ENCODE measurements at places on chromosomes 3 and 15. TPM values are rescaled to one million over a fixed set of nuclear protein-coding genes. Genes with fewer than 3 reads are reported as not detected.

The EPHB3 gene
- 132 TPM for total RNA-seq

DNA sequence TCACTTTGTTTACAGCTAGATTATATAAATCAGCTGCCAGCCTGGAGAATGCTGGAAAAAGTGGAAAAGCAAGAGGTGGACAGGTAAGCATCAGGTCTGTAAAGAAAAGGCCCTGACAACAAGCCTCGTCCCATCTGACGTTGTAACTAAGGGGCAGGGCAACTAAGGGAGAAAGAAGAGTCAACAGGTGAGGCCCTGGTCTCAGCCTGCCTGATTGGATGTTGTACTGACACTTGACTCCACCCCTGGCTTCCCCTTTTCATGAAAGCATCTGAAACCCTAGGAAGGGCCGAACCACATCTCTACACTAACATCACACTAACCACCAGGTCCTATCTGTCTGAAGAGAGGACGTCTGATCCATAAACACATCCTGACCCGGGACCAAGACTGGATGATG lies 357.6 kb upstream of the CFAP20DC start:
- DNase-seq = no peak

- DNase-seq = no peak
These were observed 11.9 kb upstream of the LEKR1 start for GRCh38 chr3:156814295-156814694.

DNA sequence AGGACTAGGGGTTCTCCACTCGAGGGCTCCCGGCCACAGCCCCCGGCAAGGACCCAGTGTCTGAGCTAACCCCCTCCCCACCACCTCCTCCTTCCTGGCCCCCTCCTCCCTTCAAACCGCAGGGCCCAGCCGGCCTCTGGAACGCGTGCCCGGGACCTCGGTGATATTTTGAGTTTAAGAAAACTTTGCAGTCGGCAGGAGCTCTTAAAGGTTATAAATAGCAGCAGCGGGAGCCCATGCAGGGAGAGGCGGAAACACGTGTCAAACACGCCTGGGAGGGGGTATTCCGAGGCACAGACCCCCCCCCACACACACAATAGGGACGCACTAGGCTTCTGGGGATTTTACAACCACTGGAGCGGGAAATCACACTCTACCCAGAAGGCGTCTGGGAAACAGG lies 3.1 kb upstream of the PTH1R start:
- peak; percentile 36 for DNase-seq

The ACAN gene
- 0.67 TPM for total RNA-seq

DNA sequence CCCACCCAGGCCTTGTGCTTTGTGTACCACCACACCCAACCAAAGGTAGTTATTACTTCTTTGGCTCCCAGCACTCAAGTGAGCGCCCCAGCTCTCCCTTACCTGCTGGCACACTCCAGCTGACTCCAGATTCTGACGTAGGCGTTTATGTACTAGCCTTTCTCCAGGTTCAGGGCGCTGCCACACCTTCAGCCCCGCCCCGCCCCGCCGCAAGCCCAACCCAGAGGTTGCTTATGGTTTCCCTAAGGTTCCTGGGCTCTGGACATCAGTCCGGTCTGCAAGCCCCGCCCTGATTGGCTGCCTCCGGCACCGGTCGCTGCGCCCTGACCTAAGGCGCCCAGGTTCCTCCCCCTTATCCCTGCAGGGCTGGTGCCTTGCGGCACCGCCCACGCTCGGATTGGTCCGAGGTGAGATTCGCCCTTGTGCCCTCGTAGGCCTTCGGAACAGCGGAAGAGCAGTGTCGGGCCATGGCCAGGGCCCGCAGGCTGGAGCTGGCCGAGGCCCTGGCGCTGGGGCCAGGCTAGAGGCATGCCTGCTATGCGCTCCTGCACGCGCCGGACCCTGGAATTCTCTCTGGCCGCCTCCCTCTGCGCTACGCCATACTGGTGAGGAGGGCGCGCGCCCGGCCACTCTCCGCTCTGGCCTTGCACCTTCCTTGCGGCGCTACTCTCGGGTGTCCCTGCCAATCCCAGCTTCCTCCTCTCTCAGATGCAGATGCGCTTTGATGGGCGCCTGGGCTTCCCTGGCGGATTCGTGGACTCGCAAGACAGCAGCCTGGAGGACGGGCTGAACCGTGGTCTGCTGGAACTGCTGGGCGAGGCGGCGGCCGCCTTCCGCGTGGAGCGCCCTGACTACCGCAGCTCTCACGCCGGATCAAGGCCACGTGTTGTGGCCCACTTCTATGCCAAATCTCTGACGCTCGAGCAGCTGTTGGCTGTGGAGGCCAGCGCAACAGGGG lies 19.8 kb upstream of the NUDT16 start:
- peak; percentile 87 for DNase-seq

GRCh38 chr3:176286476-176287085 lies 910.7 kb downstream of the TBL1XR1 start:
- no peak for DNase-seq

GRCh38 chr3:55174747-55175146 lies 246.9 kb upstream of the LRTM1 start:
- DNase-seq = no peak

GRCh38 chr3:175648899-175649298 lies 789.8 kb downstream of the NAALADL2 start:
- no peak for DNase-seq

The EPHB1 gene
- total RNA-seq = 0.56 TPM

The ALDH1A2 gene
- total RNA-seq = 6.6 TPM
